Bronchial smooth muscle cell (primary cell): ENCODE measurements at places on chromosomes 4 and X. TPM values are rescaled to one million over a fixed set of nuclear protein-coding genes. Genes with fewer than 3 reads are reported as not detected.

LRRC66 gene
- total RNA-seq = 0.47 and 0.77 TPM in 2 replicates

PAGE2 gene
- not detected in 2 replicates for total RNA-seq

PRDX4 gene
- 225 and 226 TPM in 2 replicates for total RNA-seq

CTAG2 gene
- not detected in 2 replicates for total RNA-seq

MXRA5 gene
- 11.3 and 57.4 TPM in 2 replicates for total RNA-seq

AR gene
- total RNA-seq = 4.7 and 5.0 TPM in 2 replicates

PPARGC1A gene
- 0.47 and 0.69 TPM in 2 replicates for total RNA-seq

PRR27 gene
- not detected in 2 replicates for total RNA-seq

HELT gene
- not detected in 2 replicates for total RNA-seq

UGT2B7 gene
- not detected in 2 replicates for total RNA-seq

PCSK1N gene
- 0.09 and 0.16 TPM in 2 replicates for total RNA-seq

GPR143 gene
- total RNA-seq = not detected in 2 replicates

GAB1 gene
- 3.9 and 4.9 TPM in 2 replicates for total RNA-seq

MAGEA12 gene
- total RNA-seq = not detected in 2 replicates

ACSL4 gene
- 103 and 116 TPM in 2 replicates for total RNA-seq

HSFX3 gene
- total RNA-seq = not detected in 2 replicates

SPANXB1 gene
- not detected in 2 replicates for total RNA-seq

IL3RA gene
- total RNA-seq = not detected in 2 replicates

PLP1 gene
- total RNA-seq = 0.26 and 0.32 TPM in 2 replicates

LNX1 gene
- 0.77 and 1.7 TPM in 2 replicates for total RNA-seq

TMPRSS11D gene
- under 0.01 TPM in 2 replicates for total RNA-seq

CLDN2 gene
- total RNA-seq = not detected in 2 replicates
